ENCODE measurements at places on chromosomes 1 and 21. TPM values are rescaled to one million over a fixed set of nuclear protein-coding genes. Genes with fewer than 3 reads are reported as not detected.

DNA sequence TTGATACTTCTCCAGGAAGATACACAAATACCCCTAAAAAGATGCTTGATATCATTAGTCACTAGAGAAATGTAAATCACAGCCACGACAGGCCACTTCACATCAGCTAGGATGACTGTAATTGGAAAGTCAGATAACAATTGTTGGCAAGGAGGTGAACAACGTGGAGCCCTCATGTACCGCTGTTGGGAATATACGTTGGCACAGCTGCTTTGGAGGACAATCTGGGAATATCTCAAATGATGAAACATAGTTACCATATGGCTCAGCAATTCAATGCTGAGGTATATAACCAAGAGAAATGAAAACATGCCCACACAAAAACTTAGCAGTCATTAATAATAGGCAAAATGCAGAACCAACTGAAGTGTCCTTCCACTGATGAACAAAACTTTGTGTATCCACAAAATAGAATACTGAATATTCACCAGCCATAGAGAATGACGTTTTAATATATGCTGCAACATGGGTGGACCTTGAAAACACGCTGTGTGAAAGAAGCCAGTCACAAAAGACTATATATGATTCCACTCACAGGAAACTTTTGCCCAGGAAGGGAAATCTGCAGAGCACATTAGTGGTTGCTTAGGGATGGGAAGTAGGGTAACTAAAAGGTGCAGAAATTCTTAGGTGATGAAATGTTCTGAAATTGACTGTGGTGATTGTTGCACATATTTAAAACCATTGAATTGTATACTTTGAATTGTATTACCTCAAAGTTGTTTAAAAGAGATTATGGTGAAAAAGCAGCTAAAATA is 95.4 kb downstream of the AHCTF1 start:
- DNase-seq, result no peak

- DNase-seq, result no peak
These were observed 336.5 kb upstream of the ADGRL2 start for GRCh38 chr1:81463936-81464837.

- no peak for DNase-seq
These were observed 223.5 kb downstream of the HMCN1 start for GRCh38 chr1:185957441-185958363.

GRCh38 chr1:209155546-209155945 is 428.0 kb upstream of the CAMK1G start:
- no peak for DNase-seq

DNA sequence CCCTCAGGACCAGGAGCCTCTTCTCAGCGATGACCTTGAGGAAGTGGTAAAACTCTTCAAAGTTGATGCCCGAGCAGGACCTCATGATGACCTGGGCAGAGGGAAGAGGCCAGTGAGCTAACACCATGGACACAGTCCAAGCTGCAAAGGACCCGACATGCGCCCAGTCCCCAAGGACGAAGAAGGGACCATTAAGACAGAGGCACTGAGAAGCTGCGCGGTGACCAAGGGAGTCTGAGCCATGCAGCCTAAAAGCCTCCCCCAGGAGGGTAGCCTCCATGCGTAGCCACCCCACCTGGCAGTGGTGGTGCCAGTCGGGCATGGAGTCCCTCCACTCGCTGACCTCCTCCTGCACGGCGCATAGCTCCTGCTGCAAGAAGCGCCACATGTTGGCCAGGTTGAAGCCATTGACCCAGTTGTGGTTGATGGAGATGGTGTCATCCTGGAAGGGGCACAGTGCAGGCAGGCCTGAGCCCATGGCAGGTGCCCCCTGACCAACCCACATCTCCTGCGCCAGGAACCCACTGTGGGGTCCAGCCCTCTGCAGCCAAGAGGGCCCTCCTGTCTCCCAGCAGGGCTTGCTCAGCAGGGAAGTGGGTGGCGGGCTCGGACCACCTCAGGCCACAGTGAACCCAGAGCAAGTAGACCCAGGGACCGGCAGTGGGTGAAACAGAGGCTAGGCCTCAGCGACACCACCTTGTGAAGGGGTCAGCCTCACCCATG is 2.4 kb downstream of the JMJD4 start:
- DNase-seq, result no peak

Gene AQP10
- total RNA-seq, result not detected

- no peak for DNase-seq
These were observed 26.3 kb upstream of the RGS18 start for GRCh38 chr1:192131914-192132313.
